ENCODE measurements at places on chromosomes 11 and 22.
A peak's percentile ranks its signal among the peaks of the same experiment; 100 is the strongest.

DNA sequence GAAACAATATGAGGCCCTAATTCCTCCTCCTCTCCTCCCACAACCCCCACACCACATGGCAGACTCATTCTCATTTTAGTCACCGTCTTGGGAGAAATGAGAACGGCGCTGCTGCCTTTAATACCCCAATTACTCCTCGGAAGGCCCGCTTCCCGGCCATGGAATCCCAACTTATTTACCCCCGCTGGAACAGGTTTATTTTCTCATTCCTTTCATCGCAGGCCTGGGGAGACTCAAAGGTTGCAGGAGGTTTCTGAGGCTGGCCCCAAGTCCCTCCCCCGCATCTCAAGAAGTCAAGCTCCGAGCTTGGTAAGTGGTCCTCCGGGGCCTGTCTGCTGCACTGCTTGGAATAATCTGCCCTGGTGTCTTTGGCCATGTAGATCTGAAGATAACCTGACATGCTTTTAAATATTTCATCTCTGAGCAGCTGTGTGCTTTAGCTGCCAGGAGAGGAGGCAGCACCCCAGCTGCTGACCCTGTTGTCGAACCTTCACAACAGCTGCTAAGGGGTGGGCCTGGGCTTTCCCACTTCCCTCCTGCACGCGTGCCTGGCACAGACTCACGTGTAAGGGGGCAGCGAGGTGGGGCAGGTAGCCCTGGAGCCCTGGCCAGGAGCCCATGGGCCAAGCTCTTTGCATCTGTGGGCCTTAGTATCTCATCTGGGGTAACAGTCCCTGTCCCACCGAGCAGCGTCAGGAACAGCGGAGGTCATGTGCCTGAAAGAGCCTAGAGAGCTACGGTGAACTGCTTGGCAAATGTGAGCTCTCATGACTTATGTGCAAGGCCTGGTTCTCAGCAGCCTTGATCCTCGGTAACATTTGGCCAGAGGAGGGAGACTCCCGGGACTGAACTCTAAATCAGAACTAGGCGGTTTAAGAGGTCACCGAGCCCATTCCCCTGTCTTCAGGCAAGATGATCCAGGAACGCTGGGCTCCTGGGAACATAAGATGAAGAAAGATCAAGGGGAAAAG is 164.6 kb downstream of the ST3GAL4 start:
- DNase-seq, result no peak

DNA sequence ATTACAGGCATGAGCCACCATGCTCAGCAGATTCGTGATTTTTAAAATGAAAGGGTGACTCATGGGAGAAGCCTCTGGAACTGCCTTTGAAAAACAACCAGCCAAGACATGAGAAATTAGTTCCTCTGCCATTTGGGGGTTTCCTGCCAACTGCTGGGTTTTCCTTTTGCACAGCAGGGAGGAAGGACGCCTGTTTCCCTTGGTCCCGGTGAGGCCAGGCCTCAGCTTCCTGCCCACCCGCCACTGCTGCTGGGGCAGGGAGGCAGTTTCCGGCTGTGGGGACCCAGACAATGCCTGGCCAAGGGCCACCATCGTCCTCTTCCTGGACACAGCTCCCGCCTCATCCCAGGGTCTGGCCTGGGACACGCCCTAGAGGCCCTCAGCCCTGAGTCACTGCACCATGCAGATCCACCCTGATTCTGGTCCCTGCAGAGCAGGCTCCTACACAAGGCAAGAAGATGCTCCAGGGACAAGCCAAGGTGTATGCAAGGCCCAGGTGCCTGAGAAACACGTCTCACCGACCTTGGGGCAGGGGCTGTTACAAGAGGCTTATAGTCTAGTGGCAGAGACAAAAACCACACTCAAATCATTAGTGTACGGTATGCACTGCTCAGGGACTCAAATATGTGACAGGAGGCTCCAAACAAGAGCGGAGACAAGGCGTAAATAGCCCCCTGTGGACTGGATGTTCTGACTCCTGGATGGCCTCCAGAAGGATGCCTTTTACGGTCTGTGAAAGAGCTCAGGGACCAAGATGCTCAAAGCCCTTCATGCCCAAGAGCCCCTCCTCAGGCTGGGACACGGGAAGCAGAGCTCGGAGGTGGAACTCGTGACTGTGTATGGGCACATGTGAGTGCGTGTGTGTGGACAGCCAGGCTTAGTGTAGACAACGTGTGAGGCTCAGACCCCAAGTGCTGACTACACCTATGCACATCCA is 10.0 kb downstream of the PPM1F start:
- DNase-seq, result no peak

DNA sequence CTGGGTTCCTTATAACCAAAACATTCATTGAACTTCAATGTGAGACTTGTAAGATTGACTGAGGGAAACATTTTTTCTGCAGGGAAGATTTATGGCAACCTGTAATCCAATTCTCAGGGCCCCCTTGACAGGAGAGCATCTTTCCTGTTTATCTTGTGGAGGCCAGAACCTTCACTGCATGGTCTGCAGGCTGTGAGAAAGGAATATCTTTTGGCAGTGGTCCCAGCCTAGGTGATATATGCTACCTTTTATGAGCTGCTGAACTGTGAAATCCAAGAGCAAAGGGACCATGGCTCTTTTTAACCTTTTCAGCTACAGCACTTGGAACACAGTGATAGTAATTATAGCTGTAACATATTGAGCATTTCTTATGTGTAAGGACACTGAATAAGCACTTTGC is 590.2 kb upstream of the B3GAT1 start:
- no peak for DNase-seq

GRCh38 chr11:10628508-10629236 is 60.2 kb upstream of the LYVE1 start:
- no peak for DNase-seq

- no peak for DNase-seq
Measured at GRCh38 chr11:16191212-16191867, 165.0 kb downstream of the SOX6 start.

- DNase-seq, result no peak
Measured at GRCh38 chr11:130816546-130817329, 99.5 kb downstream of the SNX19 start.

GRCh38 chr11:70854901-70855556 is 397.3 kb downstream of the SHANK2 start:
- DNase-seq, result no peak

GRCh38 chr22:19478901-19479354 is at the start of gene UFD1:
Gene UFD1, minus strand, starts transcription at chr22:19479193. Its CDS starts 108 bp downstream, at chr22:19479085.
- peak; percentile 61 for DNase-seq

DNA sequence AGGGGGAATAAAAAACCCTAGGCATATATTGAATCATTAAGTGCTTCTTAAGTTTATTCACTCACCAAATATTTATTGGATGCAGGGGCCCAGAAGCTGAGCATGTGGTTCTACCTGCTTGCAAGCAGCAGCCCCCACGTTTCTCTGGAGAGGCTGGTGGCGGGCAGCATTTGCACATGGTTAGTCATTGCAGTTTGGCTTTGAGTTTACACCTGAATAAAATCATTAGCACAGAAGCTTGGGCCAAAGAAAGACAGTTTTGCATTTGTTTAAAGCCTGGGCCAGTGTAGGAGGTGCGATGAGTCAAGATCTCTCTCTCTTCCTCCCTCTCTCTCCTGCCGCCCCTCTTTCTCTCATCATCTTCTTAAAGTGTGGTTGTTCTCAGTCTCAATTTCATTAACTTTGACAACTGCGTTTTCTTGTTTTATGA is 72.6 kb downstream of the C22orf31 start:
- peak; percentile 19 for DNase-seq

GRCh38 chr11:98703779-98704556 is 316.8 kb upstream of the CNTN5 start:
- no peak for DNase-seq

DNA sequence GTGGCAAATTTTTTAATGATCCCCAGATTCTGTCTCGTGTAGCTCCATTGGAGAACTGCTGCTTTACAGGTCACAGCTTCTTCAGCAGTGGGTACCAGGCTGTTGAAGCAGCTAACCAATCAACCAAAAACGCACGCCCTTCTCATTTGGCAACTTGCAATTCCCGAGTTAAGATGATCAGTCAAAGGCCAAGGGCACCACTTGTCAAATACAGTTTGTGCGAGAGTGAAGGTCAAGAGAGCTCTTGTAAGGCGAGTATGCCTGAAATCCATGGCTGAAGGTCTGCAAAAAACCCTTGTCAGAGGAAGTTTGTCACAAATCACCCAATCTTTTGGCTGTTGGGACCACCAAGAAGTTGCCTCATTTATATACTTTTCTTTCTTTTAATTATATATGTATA is 12.9 kb upstream of the PPP2R1B start:
- no peak for DNase-seq

- peak; percentile 38 for DNase-seq
Measured at GRCh38 chr11:62611705-62612365, 740 bp downstream of the EML3 start.

DNA sequence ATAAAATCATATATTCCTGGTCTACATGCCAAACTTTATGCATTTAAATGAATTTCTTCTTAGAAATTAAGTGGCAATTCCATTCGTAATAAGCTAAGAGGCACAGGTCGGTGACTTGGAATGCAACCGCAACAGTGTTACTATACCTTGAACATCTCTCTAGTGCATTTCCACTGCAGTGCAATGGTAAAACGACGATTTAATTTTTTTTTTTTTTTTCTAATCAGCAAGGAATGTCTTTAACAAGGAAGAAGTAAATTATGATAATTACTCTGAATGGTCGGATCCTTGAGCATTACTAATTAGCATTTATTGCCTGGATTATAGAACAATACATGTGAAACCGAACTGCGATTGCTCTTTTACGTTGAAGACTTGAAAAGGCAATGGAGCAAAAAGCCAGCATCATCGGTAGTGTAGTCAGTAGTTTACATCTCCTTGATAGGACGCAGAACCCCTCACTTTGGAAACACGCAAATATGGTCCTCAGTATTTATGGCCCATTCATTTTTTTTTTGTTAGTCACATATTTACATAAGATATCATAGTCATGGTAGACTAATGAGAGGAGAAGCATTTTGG is 20.2 kb downstream of the BLID start:
- DNase-seq, result no peak

DNA sequence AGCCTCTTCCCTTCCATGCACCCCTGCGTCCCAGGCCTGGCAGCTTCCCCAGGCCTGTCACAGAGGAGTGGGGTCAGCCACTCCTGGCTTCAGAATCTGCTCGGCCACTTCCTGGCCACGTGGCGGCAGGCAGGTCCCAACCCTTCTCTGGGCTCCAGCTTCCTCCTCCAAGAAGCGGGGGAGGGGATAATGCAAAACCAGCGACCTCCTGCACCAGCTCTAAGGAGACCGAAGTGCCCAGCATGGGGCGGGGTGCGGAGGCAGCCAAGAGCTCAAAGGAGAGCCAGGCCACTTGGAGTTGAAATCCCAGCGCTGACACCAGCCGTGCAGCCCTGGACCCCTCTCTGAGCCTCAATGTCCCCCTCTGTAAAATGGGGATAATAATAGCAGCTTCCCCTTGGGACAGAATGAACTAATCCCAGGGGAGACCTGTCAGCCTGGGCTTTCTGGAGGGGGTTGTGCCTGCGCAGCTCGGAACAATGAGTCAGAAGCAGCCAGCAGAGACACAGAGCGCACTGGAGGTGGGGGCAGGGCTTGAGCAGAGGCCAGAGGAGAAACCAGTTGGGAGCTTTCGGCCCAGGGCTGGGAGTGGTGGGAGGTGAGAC is 22.8 kb upstream of the PICK1 start:
- DNase-seq, result no peak

DNA sequence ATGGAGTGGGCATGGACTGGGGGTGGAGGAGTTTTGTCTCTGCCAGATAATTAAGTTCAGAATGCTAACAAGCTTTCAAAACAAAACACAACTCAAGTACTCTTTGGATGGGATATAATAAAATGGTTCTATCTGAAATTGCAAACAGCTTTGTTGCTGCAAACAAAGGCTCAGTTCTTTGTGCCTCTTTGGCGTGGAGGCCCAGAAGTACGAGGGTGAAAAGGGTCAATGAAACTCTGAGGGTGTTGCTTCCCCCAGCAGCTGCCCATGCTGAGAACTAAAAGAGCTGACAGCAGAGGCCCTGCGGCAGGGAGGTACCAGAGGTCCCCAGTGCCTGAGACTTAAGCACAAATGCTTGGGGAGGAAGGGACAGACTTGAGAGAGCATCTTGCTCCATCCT is 26.5 kb upstream of the IGSF22 start:
- no peak for DNase-seq

- DNase-seq, result no peak
Measured at GRCh38 chr11:112268406-112268805, 7.7 kb upstream of the PLET1 start.

DNA sequence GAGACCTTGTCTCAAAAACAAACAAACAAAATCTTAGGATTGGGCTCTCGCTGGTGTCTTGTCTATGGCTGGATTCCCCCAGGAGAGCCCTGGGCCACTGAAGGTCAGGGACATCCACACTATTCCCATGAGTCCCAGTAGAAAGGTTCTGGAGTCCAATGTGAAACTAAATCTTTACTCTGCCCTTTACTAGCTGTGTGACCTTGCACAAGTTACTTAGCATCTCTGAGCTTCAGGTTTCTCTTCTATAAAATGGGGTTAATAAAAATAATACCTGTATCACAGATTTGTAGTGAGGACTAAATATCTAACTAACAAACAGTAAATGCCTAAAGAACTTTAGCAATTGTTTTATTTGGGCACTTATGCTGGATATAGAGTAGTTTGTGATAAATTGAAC is 9.0 kb downstream of the SLC43A1 start:
- no peak for DNase-seq

DNA sequence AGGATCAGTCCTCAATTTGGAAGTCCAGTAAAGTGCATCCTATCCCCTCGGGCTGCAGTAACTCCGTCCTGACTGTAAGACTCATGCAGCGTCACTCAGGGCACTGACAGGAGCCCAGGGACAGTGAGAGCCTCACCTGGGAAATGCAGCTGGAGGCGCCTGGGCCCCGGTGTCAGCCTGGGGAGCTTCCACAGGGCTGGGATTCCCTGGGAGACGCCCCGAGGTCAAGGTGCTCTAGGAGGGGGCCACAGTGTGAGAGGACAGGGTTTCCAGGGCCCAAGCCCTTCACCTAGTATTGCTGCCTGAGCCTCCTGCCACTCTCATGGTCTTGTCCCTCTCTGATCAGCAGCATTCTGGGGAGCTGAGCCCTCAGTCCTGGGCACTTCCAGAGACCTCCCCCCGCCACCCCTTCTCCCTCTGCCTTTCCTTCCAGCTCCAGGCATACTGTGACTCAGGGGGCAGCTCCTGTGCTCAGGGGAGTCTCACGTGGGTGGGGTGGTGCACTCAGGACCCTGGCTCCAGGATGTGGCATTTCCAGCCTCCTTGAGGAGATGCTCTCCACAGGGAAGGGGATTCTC is 99.1 kb upstream of the IGLL5 start:
- no peak for DNase-seq
